Adipocyte (in vitro differentiated cells): ENCODE measurements at places on chromosomes 12 and 14.

- no peak for DNase-seq
These were observed 100.9 kb upstream of the PARP11 start for GRCh38 chr12:3973973-3974644.

- DNase-seq, result no peak
These were observed 271.4 kb upstream of the NPAS3 start for GRCh38 chr14:32667287-32667686.

DNA sequence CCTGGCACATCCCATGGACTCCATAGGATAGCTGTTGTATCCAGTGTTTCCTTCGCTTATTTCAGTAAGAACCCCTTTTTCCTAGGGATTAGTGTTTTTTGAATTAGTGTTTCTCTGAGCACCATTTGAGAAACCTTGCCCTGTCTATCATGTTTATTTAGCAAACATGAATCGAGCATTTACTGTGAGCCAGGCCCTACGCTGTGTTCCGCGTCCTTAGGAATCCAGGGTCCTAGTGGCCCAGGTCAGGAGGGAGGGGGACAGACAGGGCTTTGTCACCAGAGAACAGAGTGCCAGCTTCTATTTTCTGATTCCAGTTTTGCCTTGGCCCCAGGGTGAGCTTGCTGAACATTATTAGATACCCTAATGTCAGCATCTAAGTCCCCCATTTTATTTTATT, 2.5 kb downstream of the TEAD4 start:
- no peak for DNase-seq

DNA sequence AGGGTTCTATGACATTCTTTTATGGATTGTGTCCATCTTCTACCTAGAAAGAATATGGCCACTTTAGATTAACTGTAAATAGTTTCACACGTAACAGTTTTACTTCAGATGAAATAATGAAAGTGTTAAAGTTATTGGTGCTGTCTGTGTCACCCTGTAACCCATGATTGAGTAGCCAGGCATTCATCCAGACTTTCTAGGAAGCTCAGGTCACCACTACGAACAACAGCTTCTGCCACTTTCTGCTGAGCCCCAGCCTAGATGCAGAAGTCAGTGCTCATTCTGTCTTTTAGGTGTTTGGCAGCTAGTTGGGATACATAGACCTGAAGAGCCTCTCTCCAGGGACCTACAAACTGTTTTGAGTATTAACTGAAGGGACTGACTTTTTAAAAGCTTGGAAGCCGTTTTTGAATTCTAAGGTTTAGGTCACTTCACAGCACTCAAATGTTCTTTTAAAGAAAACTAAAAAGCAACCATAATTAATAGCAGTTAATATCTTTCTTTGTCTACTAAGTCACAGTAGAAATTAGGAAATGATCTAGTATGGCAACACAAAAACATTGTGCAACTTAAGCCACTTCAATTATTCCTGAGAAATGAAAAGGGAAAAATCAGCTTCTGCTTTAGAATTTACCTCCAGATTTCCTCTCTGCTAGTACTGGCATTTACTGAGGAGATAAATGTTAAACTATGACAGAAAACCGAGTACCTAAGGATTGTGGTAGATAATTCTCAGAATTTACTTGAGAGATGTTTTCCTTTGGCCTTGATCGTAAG, 266.9 kb downstream of the CCDC91 start:
- DNase-seq, result no peak

- no peak for DNase-seq
These were observed 9.0 kb upstream of the SIX1 start for GRCh38 chr14:60658211-60658690.

DNA sequence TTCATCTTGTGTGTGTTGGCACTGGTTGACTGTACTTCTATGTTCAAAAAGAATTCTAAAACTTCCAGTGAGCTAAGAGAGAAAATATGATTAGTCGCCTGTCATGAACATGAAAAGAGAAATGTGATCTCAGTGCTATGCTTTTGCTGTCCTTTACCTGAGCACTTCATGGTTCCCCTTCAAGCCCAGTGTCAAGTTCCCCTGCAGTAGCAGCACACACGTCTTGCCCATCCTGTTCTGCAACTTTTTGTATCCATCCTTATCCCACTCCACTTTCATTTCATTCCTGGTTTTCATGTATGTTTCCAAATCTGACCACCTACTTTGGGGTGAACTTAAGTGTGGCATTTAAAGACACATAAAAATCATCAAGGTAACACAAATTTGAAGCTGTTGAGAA, 848.0 kb upstream of the USP15 start:
- DNase-seq, result no peak

DNA sequence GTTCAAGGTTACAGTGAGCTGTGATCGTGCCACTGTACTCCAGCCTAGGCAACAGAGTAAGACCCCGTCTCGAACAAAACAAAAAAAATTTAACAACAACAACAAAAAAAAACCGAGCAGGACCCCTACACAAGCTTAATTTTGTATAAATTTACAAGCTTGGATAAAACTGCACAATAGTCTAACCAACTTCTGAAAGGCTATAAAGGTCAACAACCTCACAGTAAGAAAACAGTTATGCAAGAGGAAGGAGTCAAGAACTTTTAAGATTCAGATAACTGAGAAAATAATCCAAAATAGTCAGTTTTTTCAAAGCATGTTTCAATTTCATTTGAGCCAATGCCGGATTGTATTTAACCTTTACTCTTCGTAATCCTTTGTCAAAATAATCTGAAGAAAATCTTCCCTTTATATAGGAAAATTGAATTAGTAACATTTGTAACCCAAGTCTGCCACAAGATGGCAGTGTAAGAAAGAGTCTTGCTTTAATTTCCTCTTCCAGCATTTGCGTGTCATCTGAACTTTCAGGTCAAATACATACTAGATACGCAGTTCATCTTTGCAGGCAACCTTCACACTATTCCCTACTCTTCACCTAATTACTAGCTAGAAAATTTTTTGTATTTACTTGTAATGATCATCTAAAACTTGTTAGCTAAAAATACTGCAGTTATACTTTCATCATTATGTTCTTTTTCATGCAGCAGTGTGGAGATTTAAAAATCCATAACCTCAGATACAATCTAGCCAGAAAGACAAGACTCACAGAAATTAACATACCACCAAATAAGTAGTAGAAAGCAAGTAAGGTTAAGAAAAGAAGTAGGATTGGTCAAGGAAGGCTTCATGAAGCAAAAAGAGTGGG, 5.8 kb downstream of the CCNB1IP1 start:
- peak; percentile 90 for DNase-seq
